Activated naive CD4-positive, alpha-beta T cell treated with anti-CD3 and anti-CD28 coated beads, Interleukin-2, amount 50 U/mL, for 72 hours (primary cell): ENCODE measurements at places on chromosomes 12 and 14.

DNA sequence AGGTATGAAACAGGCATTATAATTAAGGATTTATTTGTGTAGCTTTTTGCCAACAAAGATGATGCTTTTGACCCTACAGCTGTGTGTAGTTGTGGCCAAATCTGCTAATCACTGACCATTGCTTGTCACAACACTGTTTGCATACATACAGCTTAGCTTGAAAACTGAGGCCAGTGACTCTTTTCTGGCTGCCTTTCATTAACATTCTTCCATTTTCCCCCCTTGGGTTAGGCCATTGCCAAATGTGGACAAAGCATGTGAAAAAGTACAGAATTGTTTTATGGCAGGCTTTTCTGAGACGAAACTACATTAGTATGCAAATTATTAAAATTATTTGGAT, 263.3 kb downstream of the SLC16A7 start:
- no peak for DNase-seq

- DNase-seq: no peak
These were observed 2.8 kb upstream of the FRS2 start for GRCh38 chr12:69467366-69467765.

GRCh38 chr12:68612697-68613096, 2.0 kb downstream of the RAP1B start:
- no peak for DNase-seq

DNA sequence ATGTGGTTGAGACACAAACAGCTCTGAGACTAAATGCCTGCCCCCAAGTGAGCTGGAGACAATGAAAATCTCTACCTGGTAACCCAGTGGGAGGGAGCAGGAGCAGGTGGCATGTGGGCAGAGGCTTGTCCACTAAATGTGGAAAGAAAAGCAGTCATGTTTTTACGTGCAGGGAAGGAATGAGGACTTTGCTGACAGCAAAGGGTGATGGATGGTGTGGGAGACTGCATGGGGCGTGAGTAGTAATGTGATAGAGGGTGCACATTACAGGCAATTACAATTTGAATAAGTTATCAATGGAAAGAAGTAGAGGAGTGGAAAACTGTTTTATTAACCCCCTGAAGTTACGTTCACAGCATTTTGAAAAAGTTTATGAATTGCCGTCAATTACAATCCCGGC, 176.6 kb downstream of the NRXN3 start:
- no peak for DNase-seq

DNA sequence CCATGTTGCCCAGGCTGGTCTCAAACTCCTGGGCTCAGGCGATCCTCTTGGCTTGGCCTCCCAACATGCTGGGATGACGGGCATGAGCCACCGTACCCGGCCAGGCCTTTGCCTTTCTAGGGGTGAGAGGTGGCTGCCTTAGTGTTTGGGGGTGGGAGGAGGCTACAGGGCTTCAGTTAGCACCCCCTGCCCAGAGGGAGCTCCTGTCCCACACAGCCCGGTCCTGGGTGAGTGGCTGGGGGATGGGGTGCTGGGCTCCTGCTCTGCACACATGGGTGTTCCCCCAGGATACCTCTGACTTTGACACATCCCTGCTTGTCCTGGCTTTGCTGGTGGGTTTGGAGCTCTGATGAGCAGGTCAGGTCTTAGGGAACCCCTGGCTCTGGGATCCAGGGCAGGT, 9.9 kb downstream of the ULK1 start:
- DNase-seq: no peak

DNA sequence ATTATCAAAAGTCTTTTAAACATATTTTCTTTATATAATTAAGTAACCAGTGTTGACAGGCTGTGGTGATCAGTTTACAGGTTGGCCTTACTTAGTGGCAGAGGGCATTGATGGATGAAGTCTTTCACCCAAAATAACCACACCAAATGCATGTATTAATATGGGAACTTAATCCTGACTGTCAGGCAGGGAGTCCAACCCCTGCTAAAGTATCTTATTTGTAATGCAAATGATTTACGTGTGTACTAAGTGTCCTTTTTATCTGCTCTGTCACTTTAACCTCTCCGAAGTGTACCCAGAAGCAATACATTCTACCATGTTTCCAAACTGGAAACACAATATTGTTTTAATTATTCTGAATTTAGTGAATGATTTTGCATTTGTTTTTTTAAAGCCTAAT, 1.4 kb downstream of the MYBPC1 start:
- no peak for DNase-seq

DNA sequence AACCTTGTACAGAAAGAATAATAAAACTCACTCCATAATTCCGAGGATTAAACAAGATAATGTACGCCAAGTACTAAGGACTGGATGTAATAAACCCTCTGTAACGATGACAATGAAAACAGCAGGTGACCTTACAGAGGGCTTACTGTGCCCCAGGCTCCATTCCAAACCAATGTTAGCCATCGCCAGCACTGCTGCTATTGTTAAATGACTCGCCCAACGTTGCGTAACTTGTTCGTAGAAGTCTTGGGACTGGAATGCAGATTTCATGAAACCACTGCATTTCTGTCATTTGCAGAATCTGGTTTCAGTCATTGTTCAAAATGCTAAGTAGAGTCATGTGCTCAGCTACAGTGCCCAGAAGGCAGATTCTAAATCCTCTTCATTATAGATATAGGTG, 728 bp upstream of the STON2 start:
- no peak for DNase-seq

- no peak for DNase-seq
These were observed 55.4 kb downstream of the KCNJ8 start for GRCh38 chr12:21718944-21719650.

DNA sequence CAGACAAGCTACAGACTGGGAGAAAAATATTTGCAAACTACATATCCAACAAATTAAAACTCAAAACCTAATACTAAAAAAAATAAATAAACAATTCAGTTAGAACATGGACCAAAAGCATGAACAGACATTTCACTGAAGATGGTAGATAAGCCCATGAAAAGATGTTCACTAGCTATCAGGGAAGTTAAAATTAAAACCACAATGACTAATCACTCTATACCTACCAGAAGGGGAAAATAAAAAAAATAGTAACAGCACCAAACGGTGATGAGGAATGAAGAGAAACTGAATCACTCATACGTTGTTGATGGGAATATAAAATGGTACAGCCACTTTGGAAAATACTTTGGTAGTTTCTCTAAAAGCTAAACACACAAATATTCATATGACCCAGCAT, 31.1 kb upstream of the DHRS7 start:
- DNase-seq: no peak

DNA sequence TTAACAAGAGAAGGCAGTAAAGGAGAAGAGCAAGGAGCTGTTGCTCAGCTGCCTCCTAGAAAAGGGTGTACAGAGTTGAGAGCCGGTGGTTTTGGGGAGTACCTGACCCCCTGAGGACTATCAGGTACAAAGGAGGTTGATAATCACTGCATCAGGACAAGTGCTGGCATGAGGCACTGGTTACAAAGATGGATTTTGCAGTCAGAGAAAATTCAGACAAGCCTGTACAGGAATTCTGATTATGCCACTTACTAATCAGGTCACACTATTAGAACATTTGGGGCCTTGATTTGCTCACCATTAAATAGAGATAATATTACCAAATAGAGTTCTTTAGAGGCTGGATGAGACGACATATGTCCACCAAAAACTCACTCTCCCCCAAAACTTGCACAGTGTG, 450.9 kb upstream of the TMPO start:
- DNase-seq: no peak

DNA sequence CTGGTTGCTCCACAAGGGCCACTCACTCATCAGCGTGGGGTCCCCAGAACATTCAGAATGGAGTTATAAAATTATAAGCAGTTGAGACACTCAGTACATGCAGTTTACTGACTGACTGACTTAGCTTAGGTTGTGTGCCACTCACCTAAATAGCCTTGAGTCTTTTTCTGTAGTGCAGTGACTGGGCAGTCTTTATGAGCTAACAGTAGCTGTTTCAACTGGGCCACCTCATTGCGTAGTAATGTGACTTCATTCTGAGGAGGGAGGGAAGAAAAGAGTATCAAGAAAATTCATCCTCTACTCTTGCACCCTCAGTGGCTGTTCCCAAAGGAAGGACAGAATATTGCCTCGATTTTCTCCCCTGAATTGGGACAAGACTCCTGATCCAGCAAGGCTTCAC, 15.8 kb upstream of the NPFF start:
- no peak for DNase-seq

GRCh38 chr14:73472185-73473114, 14.1 kb upstream of the NUMB start:
- DNase-seq: no peak

DNA sequence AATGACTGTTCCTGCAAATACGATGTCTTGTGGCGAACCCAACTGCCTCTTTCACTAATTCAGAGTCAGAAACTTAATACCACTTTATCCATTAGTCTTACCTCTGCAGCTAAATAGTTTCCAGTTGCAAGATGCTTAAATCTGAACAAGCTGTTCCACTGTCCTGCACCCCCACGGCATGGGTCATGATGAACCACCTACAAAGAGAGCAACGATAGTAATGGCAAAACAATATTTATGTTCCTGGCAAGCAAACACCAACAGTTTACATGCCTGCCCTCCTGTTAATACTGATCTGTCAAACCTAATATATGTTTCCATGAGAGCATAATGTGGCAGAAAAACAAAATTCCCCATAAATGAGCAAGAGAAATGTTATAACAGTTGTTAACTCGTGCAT, 121.9 kb downstream of the ITPR2 start:
- no peak for DNase-seq

DNA sequence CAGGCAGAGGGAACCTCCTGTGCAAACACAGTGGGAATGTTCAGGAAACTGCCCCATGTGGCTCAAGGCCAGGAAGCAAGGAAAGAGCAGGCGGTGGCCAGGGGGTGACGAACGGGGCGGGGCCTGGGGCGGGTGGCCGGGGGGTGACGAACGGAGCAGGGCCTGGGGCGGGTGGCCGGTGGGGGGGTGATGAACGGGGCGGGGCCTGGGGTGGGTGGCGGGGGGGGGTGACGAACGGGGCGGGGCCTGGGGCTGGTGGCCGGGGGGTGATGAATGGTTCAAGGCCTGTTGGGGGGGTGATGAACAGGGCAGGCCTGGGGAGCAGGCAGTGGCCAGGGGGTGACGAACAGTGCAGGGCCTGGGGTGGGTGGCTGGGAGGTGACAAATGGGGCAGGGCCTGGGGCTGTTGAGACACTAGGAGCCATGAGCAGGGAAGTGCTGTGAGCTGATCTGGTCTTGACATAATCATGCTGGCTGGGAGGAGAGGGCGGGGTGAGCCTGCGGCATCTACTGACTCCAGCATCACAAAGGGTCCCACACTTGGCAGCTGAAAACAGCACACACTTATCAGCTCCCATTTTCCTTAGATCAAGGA, 62.7 kb upstream of the FBRSL1 start:
- DNase-seq: no peak

- DNase-seq: no peak
These were observed 108.6 kb upstream of the DYRK2 start for GRCh38 chr12:67539946-67540345.

DNA sequence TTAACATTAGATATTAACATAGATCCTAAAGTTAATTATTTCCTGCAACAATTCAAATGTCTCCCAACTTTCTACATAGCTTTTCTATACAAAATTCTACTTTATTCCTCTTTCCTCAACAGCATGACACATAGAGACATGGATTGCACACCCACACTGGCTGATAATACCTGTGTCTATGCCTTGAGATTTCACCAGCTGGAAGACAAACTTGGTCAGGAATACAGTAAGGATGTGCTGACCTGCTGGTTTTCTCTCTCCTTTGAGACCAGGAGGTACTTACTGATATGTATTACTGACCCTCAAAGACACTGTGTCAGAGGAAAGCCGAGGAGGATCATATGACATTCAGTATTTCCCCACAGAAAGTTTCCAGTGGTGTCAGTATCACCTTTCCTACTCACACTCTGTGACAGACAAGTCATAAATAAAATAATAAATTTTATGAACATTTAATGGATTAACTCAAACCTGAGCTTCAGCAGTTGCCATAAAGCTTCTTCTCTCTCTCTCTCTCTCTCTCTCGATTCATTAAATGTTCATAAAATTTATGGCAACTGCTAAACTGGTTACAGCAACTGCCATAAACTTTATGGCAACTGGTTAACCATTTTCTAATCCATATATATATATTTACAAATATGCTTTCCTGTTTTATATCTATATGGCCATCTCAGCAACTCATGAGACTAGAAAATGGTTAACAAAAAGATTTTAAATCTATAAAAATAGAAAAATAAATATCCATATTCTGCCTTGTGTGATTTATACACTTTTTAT, 22.7 kb downstream of the EIF2S3B start:
- no peak for DNase-seq

DNA sequence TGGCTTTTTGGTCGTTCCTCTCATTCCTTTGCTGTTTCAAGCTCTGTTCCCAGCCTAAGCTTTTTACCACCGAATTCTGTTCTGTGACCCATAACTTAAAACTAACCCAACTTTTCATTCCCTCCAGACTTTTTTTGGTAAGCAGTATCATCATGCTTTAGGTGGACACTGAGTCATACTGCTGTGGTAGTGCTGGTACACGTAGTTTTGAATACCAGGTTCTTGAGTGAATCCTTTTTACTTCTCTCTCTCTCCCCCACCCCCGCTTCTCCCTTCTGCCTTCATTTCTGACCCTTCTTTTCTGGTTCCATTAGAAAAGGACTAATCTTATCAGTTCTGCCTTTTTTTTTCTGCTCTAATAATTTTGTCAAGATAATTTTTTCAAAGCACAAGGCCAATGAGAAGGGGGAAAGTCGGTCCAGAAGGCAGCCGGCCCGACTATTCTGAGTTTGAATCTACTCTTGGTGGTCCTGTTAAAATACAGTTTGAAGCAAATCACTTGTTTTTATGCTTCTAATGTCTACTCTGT, 2.3 kb upstream of the MDM2 start:
- no peak for DNase-seq

DNA sequence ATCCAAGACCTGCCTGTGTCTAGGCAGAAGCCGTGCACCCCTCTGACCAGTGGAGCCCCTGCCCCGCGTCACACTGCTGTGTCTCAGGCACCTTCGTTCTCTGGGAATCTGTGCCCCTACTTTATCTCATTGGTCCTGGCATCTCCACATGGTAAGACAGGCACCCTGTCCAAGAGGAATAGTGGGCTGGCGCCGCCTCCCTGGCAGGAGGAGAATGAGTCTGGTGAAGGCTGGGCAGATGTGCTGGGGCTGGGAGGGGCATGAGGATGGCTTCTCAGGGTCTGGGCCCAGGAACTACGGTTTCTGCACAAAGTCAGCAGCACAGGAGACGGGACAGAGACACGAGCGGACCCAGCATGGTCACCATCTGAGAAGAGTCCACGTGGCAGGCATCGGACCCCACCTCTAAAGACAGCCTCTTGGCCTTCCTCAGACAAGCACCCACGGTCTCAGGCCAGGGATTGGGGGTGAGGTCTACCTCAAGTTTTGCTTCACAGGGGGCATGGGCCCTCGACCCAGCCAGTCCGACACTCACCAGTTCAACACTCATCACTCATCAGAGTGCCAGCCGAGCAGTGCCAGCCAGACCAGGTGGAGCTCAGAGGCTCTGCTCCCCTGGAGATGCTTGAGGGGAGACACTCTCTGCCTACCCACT, 306.7 kb downstream of the ADGRD1 start:
- no peak for DNase-seq
